Osteoblast (primary cell): ENCODE measurements at places on chromosomes 12 and 14. TPM values are rescaled to one million over a fixed set of nuclear protein-coding genes. Genes with fewer than 3 reads are reported as not detected.

The POTEG gene
- total RNA-seq: 0.29 and 0.36 TPM in 2 replicates

The ZNF385A gene
- 0.72 and 0.88 TPM in 2 replicates for total RNA-seq

The NINJ2 gene
- total RNA-seq: 2.9 and 5.8 TPM in 2 replicates

The KIF5A gene
- total RNA-seq: 0.29 and 0.36 TPM in 2 replicates

The TTC8 gene
- 30.8 and 36.5 TPM in 2 replicates for total RNA-seq

The TSPAN8 gene
- total RNA-seq: under 0.01 TPM in 1 of 2 replicates, not detected in the other

The TAS2R7 gene
- not detected in 2 replicates for total RNA-seq
